Stimulated activated CD8-positive, alpha-beta memory T cell treated with anti-CD3 and anti-CD28 coated beads, Interleukin-4, amount 100 ng/mL, for 24 hours (primary cell): ENCODE measurements at places on chromosomes 2 and 18.

DNA sequence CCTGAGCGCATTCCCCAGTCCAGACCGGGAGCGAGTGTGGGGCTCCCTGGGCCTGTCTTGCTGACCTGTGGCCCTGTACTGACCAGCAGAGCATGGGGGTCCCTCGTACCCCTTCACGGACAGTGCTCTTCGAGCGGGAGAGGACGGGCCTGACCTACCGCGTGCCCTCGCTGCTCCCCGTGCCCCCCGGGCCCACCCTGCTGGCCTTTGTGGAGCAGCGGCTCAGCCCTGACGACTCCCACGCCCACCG lies 5.3 kb downstream of the NEU4 start:
- no peak for DNase-seq

- DNase-seq = no peak
Observed at GRCh38 chr2:164812378-164812777, 29.2 kb downstream of the COBLL1 start.

- DNase-seq = no peak
Observed at GRCh38 chr18:54416436-54416835, 58.7 kb downstream of the C18orf54 start.

- no peak for DNase-seq
Observed at GRCh38 chr2:214774108-214774507, 35.4 kb downstream of the BARD1 start.

DNA sequence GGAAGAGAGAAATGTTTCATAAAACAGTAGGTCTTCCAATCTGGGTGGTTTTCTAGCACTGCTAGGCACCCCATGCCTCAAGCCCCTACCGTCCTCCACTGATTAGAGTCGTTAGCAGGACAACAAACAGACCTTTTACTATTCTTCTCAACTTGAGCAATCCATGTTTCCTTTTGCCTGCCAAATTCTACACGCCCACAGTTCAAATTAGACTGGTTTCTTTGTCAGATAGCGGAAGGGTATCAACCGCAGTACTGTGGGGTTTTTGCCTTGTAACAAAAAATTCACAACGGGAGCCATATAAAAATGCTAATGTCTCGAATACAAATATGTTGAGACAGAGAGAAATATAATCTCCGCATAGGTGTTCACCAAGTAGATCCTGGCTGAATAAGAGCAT lies 59.9 kb downstream of the VIT start:
- no peak for DNase-seq

GRCh38 chr2:177542396-177542795 lies 149.8 kb downstream of the AGPS start:
- no peak for DNase-seq
